ENCODE measurements at places on chromosomes 2 and 18.

DNA sequence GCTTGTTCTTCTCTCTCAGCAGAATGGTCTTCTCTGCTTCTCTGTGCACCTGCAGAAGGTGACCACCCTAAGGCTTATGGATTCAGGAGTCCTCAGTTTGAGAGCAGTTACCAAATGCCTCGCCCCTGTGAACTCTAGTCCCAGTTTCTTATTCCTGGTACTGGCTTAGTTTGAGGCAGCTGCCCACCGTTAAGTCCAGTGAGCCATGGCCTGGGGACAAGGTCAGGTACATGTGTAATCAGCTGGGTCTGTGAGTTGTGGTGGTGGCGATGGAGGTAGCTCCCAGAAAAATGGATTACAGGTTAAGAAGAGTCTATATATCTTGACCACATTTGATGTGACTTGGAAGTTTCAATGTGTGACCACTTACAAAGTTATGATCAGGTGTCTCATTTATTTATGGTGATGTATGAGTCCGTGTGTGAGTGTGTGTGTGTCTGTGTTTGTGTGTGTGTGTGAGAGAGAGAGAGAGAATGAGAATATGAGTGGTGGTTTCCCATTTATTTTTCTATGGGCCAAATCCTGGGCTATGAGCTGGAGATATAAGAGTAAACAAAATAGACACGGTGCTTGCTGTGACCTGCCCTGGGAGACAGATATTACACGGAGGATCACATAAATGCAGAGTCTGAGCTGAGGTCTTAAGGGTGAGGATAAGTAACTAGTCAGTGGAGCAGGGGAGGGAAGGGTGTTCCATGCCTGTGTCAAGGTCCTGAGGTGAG, 13.0 kb upstream of the IL1RN start:
- no peak for DNase-seq

DNA sequence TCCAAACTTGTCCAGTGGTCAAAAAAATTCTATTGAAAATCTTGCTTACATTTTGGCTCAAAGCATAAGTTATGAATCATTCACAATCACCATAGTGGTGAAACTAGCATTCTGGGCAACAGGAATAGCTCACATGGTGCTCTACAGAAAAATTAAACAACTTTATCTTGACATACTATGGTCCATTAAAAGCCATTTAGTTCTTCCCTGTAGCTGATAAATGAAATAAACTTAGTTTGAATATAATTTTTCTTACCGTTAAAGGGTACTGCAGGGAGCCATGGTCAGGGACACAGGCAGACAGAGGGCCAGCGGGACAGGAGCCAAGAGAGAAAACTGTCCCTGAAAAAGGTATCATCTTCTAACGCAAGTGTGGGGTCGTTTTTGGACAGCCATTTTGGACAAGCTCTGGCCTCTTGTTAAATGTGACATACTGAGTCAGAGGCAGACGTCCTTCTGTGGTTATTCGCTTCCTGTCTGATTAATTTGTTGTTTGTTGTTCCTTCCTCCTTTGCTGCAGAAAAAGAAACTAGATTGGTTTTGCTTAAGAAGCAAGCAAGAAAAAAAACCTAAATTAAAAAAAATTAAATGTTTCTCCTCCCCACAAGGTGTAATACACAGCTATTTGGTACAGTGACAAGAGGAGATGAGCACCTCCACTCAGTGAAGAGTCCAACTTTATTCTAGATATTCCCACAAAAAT, at the start of gene WIPF1:
Gene WIPF1, minus strand, starts transcription at position 460 of the 703 bp plus-strand sequence. CDS start 12,231 bp downstream, outside the sequence.
- DNase-seq, result no peak

GRCh38 chr2:191757208-191757607, 79.3 kb downstream of the NABP1 start:
- no peak for DNase-seq

GRCh38 chr2:23478087-23478932, 93.3 kb downstream of the KLHL29 start:
- no peak for DNase-seq

- DNase-seq, result no peak
These were observed 19.7 kb downstream of the ATP6V1C2 start for GRCh38 chr2:10741139-10741538.
